ENCODE measurements at places on chromosomes 5 and 9.

GRCh38 chr9:130239741-130240241 lies 25.8 kb upstream of the HMCN2 start:
- ATAC-seq = peak; percentile 91

GRCh38 chr9:116168231-116168630 lies 14.6 kb downstream of the PAPPA start:
- no peak for ATAC-seq

DNA sequence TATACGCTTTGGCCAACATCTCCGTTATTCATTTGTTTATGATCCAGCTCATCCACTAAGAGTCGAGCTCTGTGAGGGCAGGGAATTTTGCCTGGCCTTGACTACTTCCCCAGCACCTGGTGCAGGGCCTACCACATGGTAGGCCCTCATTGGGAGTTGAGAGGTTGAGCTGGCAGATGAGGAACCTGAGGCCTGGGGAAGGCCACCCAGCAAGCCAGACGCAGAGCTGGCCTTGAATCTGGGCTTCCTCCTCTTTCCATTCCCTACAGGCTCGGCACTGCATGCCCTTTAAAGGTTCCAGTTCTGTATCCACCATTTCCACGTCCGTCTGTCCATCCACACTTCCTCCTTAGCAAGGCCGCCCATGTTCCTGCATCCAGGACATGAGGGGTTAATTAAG lies 24.2 kb downstream of the KCNMB1 start:
- ATAC-seq = no peak

DNA sequence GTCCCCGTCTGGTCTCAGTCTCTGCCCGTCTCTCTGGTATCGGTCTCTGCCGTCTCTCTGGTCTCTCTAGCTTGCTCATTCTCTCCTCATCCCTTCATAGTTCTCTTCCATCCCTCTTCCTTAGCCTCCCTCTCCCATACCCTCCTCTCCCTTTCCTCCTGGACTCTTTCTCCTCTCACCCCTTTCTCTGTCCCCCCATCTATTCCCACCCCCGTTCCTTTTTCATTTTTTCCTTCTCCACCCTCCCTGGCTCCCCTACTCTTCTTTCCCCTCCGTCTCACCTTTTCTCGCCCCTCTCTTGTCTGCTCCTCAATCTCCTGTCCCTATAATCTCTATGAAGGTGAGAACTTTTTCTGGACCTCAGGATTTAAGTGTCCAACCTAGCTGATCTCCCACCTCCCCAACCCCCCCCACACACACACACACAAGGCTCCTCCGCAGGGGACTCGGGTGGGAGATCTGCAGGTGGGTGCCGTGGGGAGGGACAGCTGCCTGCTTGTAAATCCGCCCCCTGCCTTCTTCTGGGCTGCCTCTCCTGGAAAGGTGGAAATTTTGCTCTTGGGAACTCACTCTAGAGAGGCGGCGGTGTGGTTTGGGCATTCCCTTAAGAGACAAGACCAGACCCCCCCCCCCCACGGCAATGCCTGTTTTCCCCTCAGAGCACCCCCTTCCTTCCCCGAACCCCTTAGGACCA lies 953 bp downstream of the UBE2QL1 start:
- ATAC-seq = no peak

GRCh38 chr5:6745706-6746222 lies 32.5 kb downstream of the TENT4A start:
- ATAC-seq = peak; percentile 65

GRCh38 chr9:82903503-82903902 lies 159.4 kb downstream of the RASEF start:
- ATAC-seq = no peak

DNA sequence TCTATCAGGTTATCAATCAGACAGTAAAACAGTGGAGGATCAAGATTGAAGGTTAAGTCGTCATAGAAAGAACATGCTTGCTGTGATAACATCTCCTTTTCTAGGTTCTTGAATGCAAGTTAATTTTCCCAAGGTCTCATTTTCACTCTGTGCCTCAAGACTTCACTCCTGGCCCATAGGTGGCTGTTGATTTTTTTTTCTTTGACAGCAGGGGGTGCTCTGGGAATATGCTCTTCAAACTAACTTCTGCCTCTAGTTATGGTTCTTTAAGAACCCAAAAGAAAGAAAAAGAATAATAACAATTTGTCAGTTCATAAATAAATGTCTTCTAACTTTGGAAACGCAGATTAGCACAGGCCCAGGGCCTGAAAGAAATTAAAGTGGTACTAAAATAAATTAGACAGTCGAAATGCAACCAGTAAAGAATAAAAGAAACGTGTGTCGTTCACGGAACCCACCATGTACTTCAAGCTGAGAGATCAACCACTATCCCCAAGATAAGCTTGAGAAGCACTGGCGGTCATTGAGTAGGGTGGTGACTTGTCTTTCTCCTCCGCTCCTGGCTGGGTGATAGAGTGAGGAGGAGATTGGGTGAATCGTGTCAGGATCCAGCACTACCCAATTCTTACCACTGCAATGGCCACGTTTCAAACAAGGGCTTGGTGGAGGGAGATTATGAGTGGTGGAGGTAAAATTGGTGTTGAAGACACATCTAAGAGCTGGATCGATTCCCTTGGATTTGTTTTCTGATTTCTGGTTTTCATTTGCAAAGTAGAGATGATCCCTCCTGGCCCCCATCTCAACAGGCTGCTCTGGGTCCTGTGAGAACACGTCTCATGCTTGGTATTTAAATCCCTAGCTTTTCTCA lies 93.4 kb upstream of the IRX4 start:
- ATAC-seq = no peak

GRCh38 chr9:34686732-34687131 lies 4.3 kb downstream of the CCL19 start:
- ATAC-seq = no peak

- ATAC-seq = peak; percentile 66
Observed at GRCh38 chr5:151047814-151048425, 27.5 kb downstream of the GPX3 start.

DNA sequence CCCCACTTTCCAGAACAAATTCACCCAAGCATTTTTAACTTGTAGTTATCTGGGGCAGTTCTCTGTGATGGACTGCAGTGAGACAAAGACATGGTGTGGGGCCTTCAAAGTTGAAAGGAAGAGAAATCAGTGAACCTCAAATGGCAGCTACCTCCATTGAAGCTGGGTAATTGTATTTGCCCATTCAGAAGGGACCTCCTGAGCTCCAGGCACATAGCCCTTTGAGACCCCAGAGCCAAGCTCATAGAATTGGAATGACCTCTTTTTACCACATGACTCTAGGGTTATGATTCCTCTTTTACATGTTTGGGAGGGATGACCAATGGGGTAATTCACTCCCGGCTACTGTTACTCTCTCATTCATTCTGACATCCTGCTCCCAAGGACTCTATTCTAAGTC lies 368.4 kb upstream of the ITGA1 start:
- no peak for ATAC-seq

GRCh38 chr9:89377411-89377810 lies 59.1 kb downstream of the SECISBP2 start:
- ATAC-seq = no peak

GRCh38 chr5:57650360-57651069 lies 167.9 kb upstream of the ACTBL2 start:
- ATAC-seq = no peak

DNA sequence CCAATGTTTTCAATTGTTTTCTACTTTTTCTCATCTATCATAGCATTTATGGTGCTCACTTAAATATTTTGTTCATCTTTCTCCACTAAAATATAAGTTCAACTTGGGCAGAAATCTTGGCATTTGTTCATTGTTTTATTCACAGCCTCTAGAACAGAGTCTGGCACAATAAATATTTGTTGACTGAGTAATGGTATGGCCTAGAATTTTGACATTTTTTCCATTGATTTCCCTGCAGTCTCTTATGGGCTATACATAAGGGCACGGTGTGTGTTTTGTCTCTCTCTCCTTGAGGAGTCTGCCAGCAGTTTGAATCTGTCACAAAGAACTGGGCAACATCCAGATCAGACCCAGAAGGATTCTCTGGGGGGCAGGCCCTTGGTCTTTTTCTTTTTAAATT lies 379.7 kb downstream of the TMEM38B start:
- ATAC-seq = no peak
